Stimulated activated CD8-positive, alpha-beta memory T cell treated with anti-CD3 and anti-CD28 coated beads, Interleukin-4, amount 100 ng/mL, for 48 hours (primary cell): ENCODE measurements at places on chromosomes 16 and 17.
A peak's percentile ranks its signal among the peaks of the same experiment; 100 is the strongest.

GRCh38 chr17:77266891-77267341 lies 126.1 kb downstream of the SEC14L1 start:
- DNase-seq, result no peak

GRCh38 chr16:14292051-14292825 lies 221.1 kb downstream of the MRTFB start:
- DNase-seq, result no peak

DNA sequence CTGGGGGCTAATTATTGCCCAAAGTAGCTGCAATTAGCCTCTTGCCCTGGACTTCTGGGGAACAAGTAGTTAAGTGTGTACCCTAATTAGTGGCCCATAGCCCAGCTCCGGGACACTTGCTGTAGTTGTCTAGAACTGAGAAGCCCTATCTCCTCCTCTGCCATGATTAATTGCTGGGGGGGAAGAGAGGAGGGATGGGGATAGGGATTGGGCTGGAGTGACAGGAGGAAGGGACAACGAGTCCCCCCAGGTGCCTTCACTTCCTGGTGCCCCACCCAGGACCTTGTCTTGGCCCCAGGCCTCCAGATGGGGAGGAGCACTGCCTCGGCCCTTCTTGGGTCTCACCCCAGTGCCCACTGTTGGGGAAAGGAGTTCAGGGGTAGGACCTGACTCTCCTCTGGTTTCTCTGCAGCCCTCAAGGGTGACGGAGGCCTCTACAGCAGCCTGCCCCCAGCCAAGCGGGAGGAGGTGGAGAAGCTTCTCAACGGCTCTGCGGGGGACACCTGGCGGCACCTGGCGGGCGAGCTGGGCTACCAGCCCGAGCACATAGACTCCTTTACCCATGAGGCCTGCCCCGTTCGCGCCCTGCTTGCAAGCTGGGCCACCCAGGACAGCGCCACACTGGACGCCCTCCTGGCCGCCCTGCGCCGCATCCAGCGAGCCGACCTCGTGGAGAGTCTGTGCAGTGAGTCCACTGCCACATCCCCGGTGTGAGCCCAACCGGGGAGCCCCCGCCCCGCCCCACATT lies 17.4 kb downstream of the NGFR start:
- DNase-seq, result no peak

DNA sequence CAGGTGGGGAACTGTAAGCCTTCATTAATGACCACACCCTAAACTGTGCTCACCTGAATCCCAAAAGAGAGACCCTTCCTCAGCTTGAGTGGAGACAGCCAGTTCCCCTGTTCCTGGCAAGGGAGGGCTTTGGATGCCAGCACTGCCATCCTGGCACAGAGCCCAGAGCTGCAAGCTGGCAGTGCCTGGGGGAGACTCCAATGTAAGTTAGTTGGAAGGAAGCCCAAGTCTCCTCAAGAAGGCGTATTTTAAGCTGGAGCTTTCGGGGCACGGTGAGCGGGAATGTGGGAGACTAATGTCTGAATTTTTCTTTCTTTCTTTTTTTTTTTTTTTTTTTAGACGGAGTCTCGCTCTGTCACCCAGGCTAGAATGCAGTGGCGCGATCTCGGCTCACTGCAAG lies 4.7 kb downstream of the CDC42EP4 start:
- DNase-seq, result no peak

DNA sequence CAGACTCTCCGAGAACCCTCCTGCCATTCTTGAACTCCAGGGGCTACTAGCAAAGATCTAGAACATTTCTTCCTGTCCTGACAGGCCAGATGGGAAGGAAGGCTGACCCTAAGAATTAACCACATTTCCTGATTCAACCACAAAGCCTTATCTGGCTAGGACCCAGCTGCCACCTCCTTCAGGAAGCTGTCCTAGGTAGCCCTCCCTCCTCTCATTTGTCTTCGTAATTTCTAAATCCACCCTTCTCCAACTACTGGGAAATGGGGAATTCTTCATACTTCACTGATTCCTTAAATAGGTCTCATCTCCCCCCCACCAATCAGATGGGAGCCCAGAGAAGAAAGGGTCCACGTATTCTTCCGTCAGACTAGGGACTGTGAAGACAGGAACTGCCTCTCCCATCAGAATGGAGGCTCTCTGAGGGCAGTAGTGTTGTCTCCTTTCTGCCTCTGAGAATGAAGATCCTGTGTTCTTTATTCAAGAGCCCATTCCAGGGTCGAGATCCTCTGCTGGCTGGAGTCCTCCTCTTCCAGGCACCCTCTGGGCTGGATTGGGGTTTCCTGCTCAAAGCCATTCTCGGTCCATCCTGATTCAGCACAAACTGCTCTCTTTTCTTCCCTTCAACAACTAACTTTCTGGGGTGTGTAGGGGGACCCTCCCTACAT lies 2.1 kb downstream of the SAMD14 start:
- no peak for DNase-seq

GRCh38 chr16:79169239-79169638 lies 431.3 kb downstream of the MAF start:
- no peak for DNase-seq

DNA sequence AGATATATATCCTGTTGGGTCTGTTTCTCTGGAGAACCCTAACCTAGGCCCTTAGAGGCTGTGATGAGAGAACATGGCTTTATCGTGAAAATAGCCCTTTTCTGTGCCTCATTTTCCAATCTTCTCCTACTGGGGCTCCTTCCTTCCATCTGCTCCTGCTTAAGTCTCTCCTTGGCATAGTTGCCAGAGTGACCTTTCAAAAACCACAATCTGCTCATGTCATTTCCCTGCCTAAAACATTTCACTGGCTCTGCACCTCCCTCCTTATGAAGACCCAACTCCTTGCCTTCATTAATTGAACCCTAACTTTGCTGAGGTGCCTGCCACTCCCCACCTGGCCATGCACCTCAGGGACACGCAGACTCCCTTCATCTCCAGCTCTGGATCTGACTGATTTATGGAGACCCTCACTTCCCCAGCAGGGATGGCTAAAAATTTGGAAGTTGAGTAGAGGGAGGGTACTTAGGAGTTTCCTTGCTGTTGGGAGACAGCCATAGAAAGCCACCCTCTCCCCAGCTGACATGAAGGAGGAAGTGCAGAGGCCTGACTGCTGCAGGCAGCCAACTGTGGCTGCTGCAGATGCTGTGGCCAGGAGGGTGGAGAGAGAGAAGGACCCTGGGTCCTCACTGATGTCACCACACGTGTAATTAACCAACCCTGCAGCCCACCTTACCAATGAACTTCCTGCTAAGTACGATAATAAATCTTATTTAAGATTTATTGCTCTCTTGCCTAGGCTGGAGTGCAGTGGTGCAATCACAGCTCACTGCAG lies 6.3 kb upstream of the GGA2 start:
- DNase-seq, result no peak

- DNase-seq, result no peak
Measured at GRCh38 chr16:19749571-19750080, 31.6 kb downstream of the IQCK start.

DNA sequence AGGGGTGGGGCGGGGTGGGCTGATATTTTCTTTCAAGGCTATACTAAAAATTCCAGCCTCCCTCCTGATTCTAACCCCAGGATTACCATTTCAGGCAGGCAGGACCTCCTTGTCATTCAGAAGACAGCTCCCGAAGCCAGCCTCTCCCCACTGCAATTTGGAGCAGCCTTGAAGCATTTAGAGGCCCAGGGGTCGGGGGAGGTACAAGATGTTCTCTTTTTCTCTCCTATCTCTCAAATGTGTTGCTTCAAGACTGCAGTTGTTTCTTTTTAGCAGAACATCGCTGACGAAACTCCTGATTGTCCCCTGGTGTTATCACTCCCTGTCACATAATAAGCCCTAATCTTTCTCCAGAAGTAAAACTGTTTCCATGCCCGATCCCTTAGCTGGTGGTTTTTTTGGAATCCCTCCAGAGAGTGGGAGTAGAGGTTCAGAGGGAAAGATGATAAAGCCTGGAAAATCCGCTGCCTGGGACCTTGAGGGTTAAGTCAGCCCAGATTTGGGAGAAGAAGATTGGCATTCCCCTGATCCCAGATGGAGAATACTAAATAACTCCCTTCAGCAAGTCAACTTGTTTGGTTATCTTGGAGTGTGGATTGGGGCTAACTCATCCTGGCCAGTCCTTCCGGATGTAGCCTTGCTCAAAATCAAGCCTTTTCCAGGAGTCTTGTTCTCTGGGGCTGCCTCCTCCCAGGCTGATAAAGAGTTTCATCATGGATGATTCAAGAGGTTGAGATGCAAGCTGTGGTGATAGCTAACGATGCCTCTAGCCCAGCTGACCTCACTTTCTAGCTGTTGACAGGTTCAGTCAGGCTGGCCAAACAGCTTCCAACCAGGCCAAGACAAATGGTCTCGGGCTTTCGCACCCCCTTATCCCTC lies 71.3 kb downstream of the SOX9 start:
- no peak for DNase-seq

DNA sequence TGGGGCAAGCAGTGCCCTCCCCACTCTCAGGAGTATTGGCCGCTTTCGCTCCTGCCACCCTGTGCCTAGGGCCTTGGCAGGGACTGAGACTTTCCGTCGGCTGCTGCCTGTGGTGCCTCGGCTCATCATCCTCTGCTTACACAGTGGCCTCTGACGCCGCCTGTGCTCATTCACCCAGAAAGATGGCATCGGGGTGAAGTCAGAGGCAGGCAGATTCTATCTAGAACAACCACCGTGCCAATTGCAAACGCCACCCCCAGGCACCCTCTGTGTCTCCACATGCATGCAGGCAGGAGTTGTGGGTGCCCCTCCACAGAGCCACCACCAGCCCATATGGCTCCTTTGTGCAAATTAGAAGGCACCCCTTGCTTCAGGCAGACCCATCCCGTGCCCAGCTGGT lies 154.2 kb upstream of the GSE1 start:
- no peak for DNase-seq

DNA sequence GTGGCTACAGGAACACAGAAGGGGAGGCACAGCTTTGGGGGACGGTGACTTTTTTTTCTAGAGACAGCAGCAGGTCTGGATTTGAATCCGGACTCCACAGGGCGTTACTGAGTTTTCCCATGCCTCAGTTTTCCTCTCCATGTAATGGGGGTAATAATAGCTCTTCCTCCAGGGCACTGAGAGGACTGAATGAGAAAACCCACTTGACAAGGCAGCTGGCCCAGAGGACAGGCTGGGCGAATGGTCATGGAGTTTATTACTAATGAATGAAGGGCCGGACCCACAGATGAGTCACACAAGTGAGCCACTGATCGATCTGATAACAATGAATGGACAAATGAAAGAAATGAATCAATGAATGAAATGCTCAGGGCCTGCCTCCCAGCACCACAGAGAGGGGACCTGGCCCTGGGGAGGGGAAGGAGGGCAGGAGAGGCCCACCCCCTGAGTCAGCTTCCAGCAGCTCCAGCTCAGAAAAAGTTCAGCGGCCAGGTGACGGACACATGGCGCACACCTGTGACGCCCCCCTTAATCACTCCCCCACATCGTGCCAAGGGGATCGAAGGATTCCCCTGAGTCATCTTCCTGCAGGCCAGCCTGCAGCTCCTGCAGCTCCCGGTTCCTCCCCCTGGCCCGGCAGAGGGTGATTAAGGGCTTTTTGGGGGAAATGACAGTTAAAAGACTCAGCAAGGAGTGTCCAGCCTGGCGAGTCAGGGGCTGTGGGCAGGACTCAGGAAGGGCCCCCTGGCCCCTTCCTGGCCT lies 54.3 kb downstream of the SOCS1 start:
- DNase-seq, result no peak

- DNase-seq, result peak; percentile 19
Measured at GRCh38 chr17:42285346-42286050, 2.8 kb upstream of the STAT5A start.

- no peak for DNase-seq
Measured at GRCh38 chr17:9360677-9361081, 214.9 kb downstream of the STX8 start.

GRCh38 chr16:17476414-17477259 lies 5.9 kb upstream of the XYLT1 start:
- peak; percentile 42 for DNase-seq

DNA sequence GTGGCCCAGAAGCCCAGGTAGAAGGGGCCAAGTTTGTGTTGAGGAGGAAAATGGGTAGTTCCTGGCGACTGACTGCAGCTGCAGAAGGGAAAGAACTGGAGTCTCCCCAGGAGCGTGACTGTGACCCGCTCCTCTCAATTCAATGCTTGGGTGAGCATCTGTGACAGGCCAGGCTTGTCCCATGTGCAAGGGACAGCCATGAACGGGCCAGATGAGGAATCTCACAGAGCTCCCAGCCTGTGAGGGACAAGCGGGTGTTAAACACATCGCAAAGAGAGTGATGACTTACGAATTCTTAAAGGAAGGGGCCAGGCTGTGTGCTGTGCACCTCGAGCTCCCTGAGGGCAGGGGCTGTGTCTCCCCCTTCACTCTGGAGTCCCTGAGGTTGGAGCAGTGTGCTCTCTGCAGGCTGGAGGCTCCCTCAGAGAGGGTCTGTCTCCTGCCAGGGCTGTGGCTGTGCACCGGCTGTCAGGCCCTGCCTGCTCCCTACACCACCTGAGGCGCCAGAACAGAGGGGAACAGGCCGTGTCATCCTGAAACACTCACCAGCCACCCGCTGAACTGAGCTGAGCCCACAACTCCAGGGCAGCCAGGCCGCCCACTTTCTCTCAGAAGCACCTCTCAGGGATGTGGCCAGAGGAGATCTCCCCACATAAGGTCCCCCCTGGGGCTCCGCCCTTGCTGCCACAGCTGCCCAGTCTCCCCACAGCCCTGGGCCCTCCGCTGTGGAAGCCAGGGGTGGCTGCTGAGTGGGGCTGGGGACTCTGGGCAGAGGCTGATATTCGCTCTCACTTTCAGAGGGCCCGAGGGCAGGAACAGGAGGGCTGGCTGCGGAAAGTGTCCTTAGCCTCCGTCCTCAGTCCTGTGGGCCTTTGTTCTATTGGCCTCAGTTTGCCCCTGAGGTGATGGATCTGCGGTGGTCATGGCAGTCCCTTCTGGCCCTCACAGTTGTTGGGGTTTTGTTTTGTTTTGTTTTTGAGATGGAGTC lies 25.7 kb upstream of the NXPH3 start:
- no peak for DNase-seq

DNA sequence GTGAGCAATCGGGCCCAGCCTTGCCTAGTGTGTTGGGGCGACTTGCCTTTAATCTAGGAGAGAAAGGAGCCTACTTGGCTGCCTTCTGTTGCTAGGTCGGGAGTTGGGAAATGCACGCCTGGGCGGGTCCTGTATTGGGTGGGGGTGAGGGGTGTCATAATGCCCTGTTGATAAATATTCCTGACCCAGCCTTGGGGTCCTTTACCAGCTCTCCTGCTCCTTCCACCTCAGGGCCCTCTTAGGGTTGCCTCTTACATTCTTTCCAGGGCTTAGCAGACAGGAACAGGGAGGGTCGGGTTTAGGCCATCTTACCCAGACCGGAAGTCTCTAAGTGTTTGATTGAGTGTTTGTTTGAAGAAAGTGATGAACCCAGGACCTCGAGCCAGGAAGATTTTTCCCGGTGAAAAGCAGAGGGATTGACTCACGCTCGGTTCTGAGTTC lies 112.9 kb downstream of the SEC14L1 start:
- DNase-seq, result no peak

- no peak for DNase-seq
Measured at GRCh38 chr16:84633622-84634021, 14.7 kb upstream of the KLHL36 start.

- DNase-seq, result peak; percentile 42
Measured at GRCh38 chr17:56681561-56682266, 88.2 kb downstream of the NOG start.

- peak; percentile 100 for DNase-seq
Measured at GRCh38 chr17:7214300-7215135, 5.1 kb downstream of the DLG4 start.
